ENCODE measurements at places on chromosomes 11 and 22.

DNA sequence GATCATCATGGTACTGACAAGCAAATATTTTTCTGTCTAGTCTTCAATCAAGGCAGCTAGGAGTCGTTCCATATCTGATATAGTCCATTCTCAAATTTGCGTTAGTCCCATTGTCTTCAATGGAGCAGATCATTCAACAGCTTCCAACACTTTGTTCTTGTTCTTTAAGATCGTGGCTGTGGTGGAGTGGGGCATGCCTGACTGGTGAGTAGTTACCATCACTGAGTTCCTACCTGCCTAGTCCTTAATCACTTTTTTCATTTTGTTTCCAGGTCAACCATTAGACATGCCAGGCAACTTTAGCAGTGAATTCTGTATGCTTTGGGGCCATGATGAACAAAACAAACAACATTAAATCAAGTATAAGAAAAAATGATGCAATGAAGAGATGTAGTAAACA lies 693.1 kb upstream of the KIRREL3 start:
- DNase-seq = no peak

DNA sequence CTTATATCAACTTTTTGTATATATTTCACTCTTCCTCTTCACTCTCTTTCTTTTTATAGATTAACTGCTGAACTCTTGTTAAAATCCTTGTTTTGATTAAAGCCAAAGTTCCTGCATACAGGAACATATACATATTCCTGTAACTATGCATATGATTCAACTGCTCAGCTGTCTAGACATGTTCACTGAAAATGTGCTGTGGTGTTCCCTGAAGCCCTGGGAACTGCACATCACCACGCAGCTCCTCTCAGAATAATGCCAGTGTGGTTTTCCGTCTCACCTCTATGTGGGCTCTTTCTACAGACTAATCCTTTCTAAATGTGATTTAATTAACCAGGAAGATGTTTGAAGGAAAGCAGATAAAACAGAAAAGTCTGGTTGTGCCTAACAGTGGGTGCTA lies 25.6 kb upstream of the MMP12 start:
- no peak for DNase-seq

- DNase-seq = no peak
These were observed 2.9 kb downstream of the MICAL2 start for GRCh38 chr11:12113294-12113693.

DNA sequence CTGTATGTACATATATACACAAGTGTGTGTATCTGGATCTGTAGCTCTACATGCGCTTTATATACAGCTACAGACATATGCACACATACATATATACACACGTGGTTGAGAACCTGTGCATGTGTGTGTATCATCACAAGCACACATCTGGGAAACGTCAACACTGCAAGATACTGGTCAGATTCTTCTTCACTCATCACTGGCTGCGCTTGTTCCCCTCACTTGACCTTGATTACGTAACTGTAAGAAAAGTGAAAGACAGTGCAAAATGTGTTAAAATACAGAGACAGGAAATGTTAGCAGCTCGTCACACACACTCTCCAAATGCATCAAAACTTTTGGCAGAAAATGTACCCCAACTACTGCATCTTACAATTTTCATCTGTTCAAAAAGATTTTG lies 51.9 kb upstream of the MN1 start:
- no peak for DNase-seq

DNA sequence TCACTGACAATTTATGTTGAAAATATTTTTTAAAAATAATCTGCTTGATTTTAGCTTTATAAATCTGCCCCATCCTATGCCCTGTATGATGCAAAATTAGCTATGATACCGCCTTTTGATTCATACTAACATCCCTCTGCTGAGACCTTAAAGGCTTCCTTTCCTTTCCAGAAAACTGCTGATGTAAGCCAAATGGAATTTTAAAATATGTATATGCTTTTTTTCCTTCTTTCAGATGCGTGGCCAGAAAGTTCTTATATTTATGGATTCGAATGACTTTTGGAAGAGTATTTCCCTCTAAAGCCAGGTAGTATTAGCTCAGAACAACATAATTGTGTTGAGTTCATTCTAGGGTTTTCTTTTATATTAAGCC lies 34.5 kb downstream of the SFI1 start:
- DNase-seq = no peak

GRCh38 chr22:21590809-21591641 lies 23.5 kb downstream of the UBE2L3 start:
- DNase-seq = no peak

- DNase-seq = no peak
These were observed 5.2 kb upstream of the ASCL2 start for GRCh38 chr11:2275334-2276279.

- DNase-seq = no peak
These were observed 86.5 kb upstream of the HTATIP2 start for GRCh38 chr11:20277014-20277413.

DNA sequence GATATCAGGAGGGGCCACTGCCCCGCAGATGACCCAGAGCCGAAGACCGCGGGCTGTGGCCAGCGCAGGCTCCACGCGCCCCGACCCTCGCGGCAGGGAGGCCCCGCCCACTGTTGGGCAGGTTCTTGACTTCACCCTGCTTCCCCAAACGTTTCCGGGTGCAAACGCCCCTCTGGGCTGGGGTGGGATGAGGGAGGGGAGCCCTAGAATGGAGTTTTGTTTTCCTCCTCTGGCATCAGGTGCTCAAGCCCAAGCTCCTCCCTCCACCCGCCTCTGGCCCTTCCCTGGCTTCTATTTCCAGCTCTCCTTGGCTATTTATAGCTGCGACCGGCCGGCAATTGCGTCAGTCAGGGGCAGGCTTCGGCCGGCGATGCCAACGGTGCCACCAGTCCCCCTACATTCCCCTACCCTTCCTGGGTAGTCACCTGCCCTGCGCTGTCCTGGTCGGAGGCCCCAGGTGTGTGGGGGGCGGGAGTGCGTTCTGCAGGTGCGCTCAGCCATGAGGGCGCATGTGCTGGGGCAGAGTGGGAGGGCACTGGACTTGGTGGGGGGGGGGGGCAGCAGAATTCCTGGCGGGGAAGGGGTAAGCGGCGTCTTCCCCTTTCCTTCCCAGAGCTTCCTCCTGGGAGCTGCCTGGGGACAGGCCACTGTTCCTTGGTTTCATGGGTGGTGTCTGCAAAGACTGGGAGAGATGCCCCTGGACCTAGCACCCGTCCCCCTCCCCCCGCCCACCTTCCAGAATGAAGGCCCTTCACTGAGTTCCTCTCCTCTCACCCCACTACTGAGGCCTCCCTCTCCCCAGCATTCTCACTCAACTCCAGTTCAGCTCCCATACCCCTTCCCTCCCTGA lies 23.6 kb downstream of the DUSP8 start:
- DNase-seq = no peak

DNA sequence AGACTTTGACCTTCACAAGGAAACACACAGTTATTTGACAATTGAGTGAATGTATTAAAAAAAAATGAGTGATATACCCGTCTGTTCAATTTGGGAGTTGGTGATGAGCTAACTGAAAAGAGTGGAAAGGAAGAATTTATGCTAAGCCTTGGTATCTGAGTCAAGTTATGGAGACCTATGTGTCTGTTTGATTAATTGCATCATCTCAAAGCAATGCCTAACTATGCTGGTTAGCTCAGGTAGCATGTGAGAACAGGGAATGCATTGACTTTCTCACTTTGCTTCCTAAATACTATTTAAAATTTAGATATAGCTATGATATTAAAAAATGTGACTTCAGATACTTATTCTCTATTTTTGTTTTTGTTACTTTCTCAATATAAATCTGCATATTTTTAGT lies 110.5 kb downstream of the DDX10 start:
- DNase-seq = no peak
